ENCODE measurements at places on chromosomes 16 and 17.

DNA sequence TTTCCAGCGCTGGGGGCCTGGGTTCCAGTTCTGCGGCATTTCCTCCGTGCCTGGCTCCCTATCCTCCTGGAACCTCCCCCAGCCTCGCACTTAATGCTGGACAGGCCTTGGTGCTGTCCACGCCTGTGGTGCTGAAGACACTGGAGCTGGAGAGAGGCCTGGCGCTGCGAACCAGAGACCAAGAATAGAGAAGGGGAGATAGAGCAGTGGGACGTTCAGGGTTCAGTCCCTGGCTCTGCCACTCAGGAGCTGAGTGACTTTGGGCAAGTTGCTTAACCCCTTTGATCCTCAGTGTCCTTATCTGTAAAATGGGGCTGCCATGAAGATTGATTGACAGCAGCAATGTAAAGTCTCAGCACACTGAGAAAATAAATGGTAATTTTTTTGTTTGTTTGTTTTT is 11.9 kb downstream of the SBK1 start:
- DNase-seq, result peak; percentile 58

DNA sequence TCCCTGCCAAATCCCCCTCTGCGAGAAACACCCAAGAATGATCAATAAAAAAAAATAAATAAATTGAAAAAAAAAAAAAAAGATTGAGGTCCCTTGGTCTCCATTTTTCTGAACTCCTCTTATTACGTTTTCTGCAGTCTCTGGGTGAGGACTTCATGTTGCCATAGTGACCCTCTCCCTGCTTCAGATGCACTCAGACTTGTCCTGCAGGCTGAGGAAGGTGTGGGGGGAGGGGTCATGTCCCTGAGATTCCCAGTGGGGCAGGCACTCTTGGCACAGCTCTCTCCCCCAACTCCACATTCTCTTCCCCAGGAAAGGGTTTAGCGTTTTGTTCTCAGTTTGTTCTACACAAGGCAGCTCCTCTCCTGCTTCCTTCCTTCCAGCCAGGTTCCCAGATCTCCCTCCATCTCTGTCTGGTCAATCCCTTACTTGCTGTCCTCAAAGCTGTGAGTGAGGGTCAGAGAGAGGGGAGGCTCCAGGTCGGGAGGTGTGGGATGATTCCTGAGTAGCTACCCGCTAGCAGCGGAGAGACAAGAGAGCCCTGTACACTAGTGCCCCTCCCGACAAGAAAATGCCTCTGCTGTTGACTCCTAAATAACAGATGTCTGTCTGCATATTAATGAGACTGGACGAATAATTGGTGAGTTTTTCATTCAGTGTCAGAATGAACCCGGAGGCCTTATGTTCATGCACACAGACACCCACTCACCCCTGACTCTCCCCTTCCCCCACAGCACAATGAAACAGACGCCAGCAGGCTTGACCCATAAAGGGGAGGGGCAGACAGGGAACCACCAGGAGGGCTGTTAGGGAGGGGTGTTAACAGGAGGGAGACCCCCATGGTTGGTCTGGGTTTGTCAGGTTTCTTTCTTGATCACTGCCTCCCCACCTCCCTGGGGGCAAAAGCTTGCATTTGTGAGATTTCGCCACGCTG is 9.2 kb downstream of the RND2 start:
- no peak for DNase-seq

DNA sequence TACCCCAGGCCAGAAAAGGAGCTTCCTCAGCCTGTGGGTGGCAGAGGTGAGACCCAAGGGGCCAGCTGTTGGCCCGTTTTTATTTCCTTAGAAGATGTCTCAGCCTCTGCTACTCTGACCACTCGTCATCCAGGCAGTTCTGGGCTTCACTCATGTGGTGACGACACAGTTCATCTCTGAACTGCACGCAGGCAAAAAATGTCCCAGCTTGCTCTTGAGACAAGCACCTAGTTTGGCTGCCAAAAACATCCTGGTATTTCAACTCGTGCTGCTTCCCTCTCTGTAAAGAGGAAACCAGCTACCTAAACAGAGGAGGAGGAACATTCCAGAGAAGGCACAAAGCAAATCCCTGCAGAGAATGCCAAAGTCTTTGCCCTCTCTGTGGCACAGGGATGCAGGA is 125.7 kb downstream of the XYLT1 start:
- no peak for DNase-seq

- no peak for DNase-seq
Observed at GRCh38 chr16:3147757-3148104, 12.9 kb downstream of the ZNF213 start.

DNA sequence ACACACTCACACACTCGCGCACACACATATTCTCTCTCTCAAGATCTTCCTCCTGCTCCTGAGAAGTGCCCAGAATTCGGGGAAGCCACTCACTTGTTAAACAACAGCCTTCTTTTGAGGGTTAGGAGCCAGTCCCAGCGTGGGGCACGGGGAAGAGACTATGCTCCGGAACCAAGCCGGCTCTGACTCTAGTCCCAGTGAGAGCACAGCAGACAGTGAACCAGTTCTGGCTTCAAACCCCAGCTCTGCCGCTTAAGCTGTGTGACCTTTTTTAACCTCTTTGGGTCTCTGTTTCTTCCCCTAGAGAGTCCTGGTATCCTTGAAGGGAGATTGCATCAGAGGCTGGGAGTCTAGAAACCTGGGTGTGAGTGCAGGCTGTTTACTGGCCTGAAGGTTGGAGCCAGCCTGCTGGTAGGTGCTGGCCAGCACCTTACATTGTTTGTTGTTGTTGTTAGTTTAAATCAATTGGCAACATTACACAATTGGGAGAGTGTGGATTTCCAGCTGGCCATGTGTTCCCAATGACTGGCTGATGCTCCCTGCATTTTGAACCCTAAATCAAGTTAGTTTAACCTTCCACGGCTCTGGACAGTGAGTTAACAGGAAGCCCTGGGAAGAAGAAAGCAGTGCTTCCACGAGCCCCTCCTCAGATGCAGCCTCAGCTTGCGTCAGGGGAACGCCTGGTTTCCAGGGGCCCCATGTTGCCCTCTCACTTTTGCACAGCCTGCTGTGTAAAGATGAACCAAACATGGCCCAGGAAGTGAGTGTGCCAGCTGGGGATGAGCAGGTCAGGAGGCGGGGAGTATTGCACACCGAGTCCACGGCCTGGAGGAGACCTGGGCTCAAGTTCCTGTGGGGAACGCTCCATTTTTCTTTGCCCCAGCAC is 71.5 kb downstream of the GAS7 start:
- no peak for DNase-seq

DNA sequence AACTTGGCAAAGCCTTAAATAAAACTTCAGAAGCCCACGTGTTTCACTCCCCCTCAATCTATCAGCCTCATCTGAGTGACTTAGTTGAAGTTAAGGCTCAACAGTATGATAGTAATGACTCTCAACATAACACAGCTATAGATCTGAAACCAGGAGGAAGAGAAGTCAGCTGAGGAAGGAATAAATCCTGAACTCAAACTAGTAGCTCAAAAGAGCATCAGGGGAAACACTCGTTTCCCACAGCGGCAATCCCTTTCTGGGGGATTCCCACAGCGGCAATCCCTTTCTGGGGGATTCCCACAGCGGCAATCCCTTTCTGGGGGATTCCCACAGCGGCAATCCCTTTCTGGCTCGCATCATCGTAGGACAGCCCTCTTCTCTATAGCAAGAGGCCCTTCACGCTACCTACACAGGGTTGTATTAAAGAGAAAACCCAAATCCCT is 56.8 kb downstream of the ZZEF1 start:
- DNase-seq, result no peak

All from hepatic stellate cell (primary cell).